ENCODE measurements at places on chromosomes 2 and 18.

DNA sequence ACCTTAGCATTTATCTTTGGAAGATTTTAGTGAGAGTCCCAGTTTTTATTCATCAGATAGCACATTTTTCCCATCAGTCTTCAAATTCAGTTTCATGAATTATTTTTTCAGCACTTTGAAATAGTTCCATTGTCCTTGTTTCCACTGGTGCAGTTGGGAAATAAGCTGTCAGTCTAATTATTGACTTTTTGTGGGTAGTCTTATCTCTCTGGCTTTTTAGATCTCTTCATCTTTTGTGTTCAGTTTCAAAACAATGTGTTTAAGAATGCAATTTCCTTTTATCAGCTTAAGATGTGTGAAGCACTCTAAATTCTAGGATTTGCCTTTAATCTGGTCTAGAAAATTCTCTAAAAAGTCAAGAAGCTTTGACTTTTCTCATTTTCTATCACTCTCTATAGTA is 70.5 kb downstream of the GFPT1 start:
- DNase-seq: no peak

- no peak for DNase-seq
These were observed 11.6 kb downstream of the NFE2L2 start for GRCh38 chr2:177252808-177253531.

DNA sequence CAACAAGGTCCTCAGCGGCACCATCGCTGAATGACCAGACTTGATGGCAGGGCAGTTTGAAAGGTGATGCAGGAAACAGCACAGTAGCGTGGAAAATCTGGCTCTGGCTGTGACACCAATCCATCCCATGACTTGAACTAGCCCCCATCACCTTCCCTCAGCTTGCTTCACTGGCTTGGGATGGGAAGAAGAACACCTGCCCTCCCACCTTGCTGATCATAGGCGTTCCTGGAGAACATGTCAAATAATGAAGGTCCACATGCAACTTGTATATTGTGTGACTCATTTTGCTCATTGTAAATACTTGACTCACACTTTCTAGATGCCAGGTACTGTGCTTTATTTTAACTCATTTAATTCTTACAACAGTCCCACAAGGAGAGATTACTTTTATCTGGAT is 292.4 kb upstream of the SPRED2 start:
- DNase-seq: no peak

GRCh38 chr2:62743506-62743905 is 38.0 kb downstream of the EHBP1 start:
- DNase-seq: no peak

- no peak for DNase-seq
These were observed 108.1 kb downstream of the TPO start for GRCh38 chr2:1521191-1521877.

GRCh38 chr18:22694954-22695353 is 238.2 kb upstream of the RBBP8 start:
- DNase-seq: peak; percentile 50

DNA sequence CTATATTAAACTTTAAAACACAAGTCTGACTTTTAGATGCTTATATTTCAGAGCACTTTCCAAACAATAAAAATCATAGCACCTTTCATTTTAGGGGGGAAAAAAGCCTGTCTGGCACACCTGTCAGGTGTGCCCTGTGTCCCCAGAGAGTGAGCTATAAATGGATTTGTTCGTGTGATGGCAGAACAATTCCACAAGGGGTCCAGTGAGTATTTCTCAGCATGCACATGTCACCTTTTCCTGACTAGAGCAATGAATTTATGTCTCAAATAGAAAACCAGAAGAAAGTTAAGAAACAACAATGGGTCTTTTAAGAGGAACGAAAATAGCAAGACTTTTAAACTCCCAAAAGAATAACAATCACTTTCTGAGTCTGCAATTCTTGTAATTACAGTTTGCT is 55.9 kb downstream of the ACVR1C start:
- peak; percentile 33 for DNase-seq
